Hematopoietic multipotent progenitor cell treated with erythropoietin and hydrocortisone succinate and interleukin-3 and kit ligand, for 8 days (in vitro differentiated cells): ENCODE measurements at places on chromosomes 5 and 9.
A peak's percentile ranks its signal among the peaks of the same experiment; 100 is the strongest.

- no peak for DNase-seq
Measured at GRCh38 chr5:124960266-124960665, 213.8 kb upstream of the ZNF608 start.

- no peak for DNase-seq
Measured at GRCh38 chr9:112838342-112838741, 52.3 kb downstream of the SLC46A2 start.

DNA sequence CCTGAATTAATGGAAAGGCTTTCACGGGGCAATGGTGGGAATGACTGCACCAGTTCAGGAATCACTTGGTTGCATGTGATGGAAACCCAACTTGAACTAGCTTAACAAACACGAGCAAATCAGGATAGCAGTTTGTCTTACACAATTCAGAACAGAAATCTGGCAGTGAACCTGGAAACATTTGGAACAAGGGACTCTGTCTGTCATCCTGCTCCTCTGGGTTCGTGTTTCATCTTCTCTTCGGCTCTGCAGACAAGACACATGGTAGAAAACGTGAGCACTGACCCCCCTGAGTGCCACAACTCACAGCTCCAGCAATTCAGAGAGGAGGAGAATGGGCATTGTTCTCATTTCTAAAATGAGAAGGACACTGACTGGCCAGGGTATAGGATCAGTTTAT is 218.1 kb upstream of the NREP start:
- DNase-seq: no peak

DNA sequence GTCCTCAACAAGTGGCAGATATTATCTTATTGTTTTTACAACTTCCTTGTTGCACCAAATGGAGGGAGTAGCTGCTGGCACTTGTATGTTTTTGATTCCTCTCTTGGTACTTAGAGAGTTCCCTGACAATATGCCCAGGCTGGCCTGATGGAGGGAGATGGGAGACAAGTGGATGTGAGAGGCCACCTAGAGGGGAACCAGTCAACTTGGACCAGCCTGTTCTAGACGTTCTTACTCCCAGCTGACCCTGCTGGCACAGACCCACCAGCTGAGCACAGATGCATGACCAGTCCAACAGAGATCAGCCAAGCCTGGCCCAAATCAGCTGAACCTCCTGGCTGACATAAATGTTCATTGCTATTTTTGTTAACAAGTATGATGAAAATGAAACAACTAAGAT is 60.9 kb upstream of the GDNF start:
- no peak for DNase-seq

GRCh38 chr9:127049044-127049443 is 73.4 kb downstream of the ANGPTL2 start:
- no peak for DNase-seq

- DNase-seq: no peak
Measured at GRCh38 chr5:109350537-109351270, 59.1 kb downstream of the PJA2 start.

GRCh38 chr9:93633492-93634221 is 57.3 kb downstream of the PHF2 start:
- no peak for DNase-seq

- DNase-seq: peak; percentile 24
Measured at GRCh38 chr9:114611516-114612271, 603 bp downstream of the TMEM268 start.

- no peak for DNase-seq
Measured at GRCh38 chr5:107449369-107449768, 221.4 kb downstream of the EFNA5 start.

DNA sequence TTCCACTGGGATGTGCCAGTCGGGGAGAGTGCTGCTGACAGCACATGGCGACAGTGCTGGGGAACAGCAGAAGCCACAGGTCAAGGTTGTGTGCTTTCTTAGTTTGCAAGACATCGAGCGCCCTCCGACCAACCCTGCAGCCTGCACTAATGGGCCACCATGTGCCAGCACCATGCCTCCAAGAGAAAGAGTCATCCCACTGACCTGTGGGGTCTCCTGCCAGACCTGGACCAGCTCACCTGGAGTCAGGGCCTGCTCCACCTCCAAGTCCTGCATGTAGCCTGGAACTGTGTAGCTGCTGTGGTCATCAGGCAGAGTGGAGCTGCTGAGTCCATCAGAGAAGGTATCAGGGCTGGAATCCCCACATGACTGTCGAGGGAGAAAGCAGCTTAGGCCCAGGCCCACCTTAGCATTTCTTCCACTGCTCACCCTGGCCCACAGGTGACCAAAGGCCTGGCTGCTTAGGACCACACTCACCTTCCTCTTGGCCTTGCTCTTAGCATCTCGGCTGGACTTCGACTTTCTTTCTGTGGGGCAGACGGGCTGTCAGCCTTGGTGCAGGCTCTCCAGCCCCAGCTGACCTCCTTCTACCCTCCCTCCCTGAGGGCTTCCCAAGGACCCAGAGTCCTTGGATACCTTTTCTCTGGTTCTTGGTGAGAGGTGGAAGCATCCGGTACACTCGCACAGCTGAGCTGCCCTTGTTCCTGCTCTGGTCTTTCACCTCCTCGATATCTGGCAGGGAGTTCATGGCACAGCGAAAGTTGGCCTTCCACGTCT is 4.1 kb downstream of the IRF1 start:
- no peak for DNase-seq

DNA sequence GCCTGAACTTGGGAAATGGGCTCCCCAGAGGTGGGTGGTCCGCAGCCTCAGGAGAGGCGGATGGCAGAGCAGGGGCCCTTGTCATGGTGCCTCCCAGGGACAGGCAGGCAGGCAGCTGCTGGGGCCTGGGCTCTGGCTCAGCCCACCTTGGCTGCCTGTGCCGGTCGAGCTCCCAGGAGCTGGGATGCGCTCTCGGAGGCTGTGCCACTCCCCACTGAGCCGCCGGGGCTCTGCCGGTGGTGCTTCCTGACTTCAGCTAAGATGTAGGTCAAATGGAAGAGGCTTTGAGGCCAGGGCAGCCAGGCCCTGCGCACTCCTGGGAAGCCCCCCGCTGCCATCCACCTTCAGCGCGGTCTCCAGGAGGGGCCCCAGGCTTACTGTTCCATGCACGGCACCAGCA is 41.0 kb downstream of the KCNT1 start:
- DNase-seq: no peak

DNA sequence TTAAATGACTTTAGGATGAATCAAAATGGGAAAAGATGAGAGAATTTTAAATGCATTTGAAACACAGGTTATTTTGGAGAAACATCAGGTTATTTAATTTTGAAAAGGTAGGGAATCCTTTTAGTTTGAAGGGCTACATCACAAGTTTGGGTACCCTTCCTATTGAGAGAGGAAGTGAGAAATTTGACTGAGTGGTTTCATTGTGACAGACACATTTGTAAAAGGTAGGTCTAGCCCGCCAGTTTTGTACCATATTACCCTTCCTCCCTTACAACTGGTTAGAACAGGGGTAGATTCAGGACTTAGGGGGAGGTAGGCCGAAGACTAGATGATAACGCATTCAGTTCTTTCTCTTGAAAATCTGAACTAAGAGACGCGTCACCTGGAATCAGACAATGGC is 464.2 kb downstream of the EBF1 start:
- no peak for DNase-seq

DNA sequence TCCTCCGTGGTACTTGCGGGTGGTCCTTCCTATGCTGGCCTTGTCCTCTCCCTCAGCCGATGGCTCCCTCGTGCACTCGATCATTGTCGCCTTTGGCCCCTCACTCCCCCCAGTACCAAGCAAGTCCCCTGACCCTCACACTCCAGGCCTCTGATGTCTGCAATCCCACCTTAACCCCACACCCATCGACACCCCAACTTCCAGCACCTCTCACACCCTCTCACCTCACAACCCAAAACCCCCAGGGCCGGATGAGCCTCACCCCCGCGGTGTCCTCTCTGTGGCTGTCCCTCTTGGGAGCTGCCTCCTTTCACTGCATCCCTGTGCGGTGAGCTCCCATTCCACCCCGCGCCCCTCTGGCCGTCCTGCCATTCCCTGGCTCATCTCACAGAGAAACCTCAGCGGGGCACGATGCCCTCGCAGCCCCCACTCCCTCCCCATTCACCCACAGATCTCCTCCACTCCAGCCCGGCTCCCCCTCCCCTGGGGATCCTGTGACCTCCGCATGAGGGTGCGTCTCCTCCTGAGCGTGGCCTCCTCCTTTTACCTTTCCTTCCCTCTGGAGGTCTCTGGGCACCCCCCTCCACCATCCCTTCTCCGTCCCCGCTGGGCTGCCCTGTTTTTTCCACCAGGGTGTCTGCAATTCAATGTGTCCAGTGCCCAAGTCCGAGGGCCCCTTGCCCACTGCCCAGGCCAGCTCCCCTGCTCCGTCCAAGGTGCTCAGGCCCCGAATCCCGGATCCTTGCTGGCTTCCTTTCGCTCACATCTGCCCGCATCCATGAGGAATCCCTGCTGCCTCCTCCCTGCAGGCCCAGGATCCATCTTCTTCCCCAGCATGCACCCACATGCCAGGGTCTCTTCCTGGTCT is 15.8 kb upstream of the RNU6ATAC start:
- DNase-seq: no peak

GRCh38 chr5:39208471-39208870 is 10.9 kb downstream of the FYB1 start:
- DNase-seq: no peak
